ENCODE measurements at places on chromosomes 6 and 20.

DNA sequence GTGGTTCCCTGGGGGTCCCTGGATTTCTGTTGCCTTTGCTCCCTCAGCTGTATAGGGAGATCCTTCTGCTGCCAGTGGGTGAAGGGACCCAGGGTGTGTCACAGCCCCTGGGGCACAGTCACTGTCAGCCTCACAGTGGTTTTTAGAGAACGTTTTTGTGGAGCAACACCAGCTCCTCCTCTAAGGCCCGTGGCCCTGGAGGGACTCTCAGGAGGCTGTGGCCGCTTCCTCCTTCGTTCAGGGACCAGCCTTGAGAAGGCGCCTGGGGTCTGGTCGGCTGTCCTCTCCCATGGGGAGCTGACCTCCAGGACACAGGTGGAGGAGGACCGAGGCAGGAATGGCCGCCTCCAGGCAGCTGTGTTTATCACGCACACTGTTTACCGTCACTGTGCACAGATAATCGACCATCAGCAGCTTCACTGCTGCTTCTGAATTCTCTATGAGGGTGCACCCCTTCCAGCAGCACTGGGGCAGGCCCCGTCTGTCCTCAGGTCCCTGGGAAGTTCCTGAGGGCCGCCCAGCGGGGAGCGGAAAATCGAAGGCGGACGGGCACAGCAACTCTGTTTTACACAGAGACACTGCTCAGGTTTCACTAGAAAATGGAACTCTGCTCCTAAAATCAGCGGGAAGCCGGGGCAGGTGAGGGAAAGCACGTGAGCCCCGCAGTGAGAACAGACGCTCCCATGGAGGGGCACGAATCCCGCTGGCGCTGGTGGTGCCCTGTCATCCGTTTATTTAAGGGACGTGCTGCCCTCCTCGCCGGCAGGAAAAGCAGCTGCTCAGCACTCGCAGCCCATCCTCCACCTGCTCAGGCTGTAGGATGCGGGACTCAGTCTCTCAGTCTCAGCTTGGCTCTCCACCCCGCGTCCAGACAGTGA lies 10.4 kb upstream of the FRMD1 start:
- no peak for DNase-seq

DNA sequence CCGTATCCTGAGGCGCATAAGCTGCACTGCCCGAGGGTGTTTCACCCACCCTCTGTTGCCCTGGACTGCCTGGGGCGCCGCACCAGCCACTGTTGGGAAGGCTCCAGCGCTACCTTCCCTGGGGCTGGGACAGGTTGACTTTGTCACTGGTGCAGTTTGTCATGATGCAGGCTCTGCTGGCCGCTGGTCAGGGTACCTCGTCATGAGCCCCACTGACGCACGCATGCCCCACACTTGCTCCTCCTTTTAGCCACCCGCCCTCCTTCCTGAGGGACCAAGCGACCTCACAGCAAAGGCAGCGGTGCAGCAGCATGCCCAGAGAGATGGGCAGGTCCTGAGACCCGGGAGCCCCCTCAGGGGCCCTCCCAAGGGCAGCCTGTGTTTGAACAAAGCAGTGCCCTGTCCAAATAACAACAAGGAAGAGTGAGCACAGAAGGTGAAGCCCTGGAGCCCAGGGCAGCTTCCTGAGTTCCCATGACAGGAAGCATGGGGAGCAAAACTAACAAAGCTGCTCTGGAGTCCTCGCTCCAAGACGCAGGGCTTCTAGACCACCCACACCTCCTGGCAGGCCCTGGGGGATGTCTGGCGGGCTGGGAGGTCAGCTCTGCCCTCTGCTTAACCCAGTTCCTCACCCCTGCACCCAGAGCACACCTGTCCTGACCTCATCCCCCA lies 50.1 kb upstream of the SMOC2 start:
- DNase-seq: no peak

DNA sequence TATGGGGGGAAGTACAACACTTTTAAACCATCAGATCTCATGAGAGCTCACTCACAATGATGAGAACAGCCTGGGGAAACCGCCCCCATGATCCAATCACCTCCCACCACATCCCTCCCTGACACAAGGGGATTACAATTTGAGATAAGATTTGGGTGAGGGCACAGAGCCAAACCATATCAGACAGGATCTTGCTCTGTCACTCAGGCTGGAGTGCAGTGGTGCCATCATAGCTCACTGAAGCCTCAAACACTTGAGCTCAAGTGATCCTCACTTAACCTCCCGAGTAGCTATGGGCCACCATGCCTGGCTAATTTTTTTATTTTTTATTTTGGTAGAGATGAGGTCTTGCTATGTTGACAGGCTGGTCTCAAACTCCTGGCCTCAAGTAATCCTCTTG lies 5.1 kb upstream of the IYD start:
- DNase-seq: no peak

- DNase-seq: no peak
Observed at GRCh38 chr6:160583794-160584193, 80.3 kb downstream of the LPA start.

DNA sequence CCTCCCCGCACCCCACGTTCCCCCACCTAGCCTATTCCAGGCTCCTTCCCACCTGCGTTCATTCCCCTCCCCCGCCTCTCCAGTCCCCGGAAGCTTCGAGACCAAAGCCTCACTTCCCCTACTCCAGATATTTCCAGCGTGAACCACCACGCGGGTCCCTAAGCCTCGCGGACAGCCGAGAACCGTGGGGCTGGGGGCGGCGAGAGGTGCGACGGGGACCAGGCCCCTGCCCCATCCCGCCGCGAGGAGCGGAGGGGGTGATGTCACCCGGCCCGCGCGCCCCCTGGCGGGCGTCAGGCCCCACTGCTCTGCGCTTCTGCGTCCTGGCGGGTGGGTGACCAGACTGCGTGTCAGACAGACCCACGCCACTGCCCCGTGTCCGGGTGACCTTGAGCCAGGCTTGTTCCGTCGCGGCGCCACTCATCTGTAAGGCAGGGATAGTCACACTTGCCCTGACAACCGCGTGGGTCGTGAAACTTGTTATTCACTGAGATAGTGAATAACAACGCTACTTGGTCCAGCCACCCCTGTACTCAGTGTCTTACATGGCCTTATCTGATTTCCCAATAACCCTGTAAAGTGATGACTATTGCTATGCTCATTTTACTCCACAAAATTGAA lies 9.0 kb upstream of the HSP90AB1 start:
- peak; percentile 68 for DNase-seq

GRCh38 chr20:4304601-4305000 lies 289.2 kb upstream of the RNF24 start:
- DNase-seq: no peak

- DNase-seq: no peak
Observed at GRCh38 chr20:45104786-45105185, 3.9 kb upstream of the KCNS1 start.

DNA sequence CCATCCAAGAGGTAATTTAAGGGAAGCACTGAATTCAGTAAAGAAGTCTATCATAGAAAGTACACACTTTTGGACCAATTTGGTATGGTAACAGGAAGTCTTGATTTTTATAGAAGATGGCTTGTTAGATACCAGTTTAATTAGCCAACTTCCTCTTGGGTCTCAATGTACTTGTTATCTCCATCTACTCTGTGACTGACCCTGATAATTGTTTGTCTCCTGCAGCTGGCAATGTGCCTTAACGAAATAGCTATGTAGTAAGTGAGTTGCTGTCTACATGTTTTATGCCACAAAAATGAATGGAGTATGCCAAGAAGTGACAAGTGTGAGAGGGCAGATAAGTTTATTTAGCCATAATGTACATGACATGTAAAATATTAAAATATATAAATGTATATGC lies 410.5 kb upstream of the MAN1A1 start:
- DNase-seq: no peak

- no peak for DNase-seq
Observed at GRCh38 chr6:117534974-117535373, 52.5 kb downstream of the DCBLD1 start.

DNA sequence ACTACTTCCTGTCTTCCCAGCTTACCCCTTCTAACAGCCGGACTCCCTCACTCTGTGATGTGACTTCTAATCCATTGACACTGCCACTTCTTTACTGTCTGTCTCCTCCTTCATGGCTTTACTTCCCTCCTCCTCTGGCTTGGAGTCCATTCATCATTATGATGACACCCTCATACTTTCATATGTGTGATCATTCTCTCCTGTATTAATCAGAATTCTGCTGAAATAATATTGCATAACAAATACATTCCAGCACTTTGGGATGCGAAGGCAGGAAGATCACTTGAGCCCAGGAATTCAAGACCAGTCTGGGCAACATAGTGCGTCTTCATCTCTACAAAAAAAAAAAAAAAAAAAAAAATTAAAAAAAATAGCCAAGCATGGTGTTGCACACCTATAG lies 147.9 kb upstream of the BTBD3 start:
- no peak for DNase-seq

DNA sequence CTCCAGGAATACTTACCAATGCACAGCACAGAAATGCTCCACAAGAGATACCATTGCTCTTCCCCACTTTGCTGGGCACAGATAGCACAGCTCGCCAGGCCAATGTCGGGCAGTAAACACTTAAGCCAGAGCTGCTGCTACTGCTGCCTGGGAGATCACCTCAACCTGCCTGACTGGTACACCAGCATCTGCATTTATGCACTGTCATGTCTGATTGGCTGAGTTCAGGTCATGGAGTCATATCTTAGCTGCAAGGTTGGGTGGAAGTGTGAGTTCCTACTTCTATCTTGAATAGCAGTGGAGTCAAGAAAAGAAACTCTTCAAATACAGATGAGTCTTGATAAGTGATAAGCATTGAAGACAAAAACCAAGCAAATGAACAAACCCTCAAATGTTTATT lies 10.9 kb upstream of the ADGRF4 start:
- no peak for DNase-seq

DNA sequence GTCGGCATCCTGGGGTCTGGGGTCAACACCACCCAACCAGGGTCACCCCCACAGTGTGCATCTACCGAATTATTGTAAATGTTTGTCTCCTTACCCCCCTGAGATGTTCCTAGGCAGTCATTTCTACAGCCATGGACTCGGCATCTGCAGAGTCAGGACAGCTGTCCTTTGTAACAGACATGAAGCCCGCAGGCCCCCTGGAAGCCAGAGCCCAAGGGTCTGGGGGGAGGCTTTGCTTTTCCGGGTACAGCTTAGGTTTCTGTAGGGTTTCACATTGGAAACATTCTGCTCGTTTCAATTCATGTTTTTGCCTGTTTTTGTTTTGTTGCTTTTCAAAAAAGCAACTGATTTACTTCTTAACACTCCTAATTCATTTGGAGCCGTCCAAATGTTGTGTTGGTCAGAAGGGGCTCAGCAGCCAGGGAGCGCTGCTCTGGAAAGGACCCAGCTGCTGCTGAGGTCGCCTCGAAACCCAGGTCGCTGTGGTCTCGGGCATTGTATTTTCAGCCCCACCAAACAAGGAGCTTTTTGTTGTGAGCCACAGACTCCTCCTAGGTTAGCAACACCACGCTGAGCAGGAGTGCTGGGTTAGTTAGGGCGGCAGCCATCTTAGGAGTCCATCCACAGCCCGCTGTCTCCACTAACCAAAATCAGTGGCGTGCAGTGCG lies 160.4 kb downstream of the TMEM242 start:
- no peak for DNase-seq

GRCh38 chr6:167948716-167949115 lies 48.8 kb upstream of the KIF25 start:
- no peak for DNase-seq

- no peak for DNase-seq
Observed at GRCh38 chr6:11282875-11283274, 50.4 kb upstream of the NEDD9 start.

DNA sequence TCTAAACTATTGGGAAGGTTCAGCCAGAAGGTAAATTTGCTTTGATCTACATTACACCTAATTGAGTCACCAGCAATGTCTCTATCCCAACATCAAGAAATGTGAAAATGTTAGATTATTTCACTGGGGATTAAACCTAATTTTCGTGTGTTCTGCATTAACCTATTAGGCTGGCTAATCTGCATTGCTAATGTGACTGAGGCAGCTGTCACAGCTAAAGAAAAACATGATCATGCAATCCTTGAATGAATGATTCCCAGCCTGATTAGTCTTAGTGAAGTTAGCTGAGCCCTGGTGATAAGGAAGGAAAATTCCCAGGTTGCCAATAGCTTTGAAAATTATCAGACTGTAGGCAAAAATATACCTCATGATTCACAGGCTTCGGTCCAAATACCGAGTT lies 135.3 kb downstream of the LINC00237 start:
- no peak for DNase-seq

GRCh38 chr6:6085928-6086668 lies 79.4 kb upstream of the NRN1 start:
- no peak for DNase-seq

GRCh38 chr6:45427726-45428125 lies 50.0 kb upstream of the SUPT3H start:
- no peak for DNase-seq

- no peak for DNase-seq
Observed at GRCh38 chr20:41669708-41670263, 51.6 kb upstream of the CHD6 start.

- DNase-seq: no peak
Observed at GRCh38 chr6:46901882-46902314, 19.8 kb downstream of the ADGRF5 start.

- no peak for DNase-seq
Observed at GRCh38 chr6:168615837-168616236, 174.9 kb downstream of the SMOC2 start.

DNA sequence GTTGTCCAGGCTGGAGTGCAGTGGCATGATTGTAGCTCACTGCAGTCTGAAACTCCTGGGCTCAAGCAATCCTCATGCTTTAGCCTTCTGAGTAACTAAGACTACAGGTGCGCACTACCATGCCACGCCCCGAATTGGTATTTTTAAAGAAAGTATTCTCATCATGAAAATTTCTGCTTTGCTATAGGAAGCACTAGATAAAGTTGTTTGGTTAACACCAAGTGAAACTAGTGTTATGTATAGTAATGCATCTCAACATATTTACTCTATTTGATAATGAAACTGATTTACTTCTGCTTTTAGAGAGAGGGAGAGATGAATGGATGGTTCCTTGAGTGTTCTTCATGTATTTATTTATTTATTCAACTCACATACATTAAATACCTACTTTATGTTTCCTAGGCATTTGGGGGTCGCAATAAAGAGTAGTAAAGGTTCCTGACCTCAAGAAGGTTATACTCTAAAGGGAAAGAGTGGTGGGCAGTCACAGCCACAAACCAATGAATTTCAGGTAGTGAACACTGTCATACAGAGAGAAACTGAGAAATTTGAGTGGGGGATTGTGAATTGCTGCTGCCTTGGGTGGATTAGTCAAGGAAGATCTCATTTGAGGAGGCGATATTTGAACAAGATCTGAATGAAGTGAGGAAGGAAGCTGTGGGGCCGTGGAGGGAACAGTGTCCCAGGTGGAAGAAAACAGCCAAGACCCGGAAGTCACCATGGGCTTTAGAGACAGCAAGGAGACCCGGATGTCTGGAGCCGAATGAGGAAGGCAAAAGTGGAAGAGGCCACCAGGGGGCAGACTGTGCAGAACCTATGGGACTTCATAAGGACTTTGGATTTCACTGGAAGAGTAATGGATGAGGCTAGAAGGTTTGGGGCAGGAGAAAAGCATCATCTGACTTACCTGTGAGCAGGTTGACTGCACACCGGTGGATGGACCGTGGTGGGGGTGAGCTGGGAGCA lies 185.6 kb downstream of the TSHZ2 start:
- peak; percentile 18 for DNase-seq

GRCh38 chr6:16043171-16044135 lies 85.4 kb upstream of the MYLIP start:
- DNase-seq: no peak

Data from stimulated activated CD8-positive, alpha-beta memory T cell treated with anti-CD3 and anti-CD28 coated beads, Interleukin-7, amount 100 ng/mL, for 1 hour (primary cell).